ENCODE measurements at places on chromosomes 11 and 22.

- DNase-seq: no peak
These were observed 20.1 kb upstream of the BDNF start for GRCh38 chr11:27720277-27720830.

- DNase-seq: no peak
These were observed 21.4 kb downstream of the UQCR10 start for GRCh38 chr22:29788339-29789279.

- DNase-seq: no peak
These were observed 5.4 kb downstream of the PAK1 start for GRCh38 chr11:77468527-77468926.

DNA sequence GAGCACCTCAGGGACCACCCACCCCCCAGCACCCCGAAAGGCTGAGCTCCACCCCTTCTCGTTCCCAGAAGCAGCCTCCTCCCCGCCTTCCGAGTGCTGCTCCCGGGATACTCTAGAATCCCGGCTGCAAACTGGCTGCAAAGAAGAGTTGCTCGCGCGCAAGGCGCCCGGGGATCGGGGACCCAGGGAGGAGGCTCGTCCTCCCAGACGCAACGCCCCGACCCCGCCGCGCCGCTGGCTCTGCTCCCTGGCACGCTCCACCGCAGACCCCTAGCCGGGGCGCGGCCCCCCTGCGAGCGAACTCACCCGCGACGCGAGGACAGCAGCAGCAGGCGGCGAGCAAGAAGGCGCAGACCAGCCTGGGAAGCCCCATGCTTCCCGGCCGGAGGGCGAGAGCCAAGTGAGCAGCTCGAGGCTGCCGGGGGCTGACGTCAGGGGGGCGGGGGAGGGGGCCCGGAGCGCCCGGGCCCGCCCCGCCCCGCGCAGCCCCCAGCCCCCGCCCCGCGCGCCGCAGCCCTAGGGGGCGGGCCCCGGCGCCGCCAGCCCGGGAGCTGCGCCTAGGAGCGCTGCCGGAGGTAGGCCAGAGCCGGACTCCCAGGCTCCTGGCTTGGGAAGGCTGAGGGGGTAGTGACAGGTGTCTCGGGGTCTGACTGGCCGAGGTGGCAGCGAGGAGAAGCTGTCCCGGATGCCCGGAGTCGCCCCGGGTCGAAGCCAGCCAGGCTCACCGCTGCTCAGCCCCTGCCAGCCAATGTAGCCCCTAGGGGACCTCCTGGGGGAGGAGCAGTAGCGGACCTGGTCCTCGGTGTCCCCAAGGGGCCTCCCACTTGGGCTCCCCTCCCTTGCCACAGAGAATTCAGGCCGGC, at the start of gene MCAM:
Gene MCAM, minus strand, starts transcription at position 402 of the 863 bp plus-strand sequence. Its CDS starts 29 bp downstream, at position 373.
- no peak for DNase-seq

DNA sequence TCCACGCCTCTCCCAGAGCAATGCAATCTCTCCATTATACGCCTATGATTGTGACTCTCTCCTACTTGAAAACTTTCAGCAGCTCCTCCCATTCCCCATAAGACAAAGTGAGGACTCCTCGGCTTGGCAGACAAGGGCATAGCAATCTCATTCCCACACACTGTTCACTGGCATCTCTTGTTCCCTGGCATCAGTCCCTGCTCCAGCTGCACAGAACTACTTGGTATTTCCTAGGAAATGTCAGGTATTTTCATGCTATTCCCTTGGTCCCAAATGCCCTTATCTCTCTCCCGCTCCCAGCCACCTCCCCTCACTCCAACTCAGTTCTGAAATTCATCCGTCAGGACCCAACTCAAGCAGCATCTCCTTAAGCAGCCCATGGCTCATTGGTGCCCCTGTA, 28.4 kb downstream of the TMPRSS5 start:
- DNase-seq: no peak

Data from AG04449 (cell line).